ENCODE measurements at places on chromosomes 13 and 19.

- DNase-seq, result no peak
Observed at GRCh38 chr13:34258646-34259386, 440.9 kb downstream of the RFC3 start.

GRCh38 chr13:92460479-92460878, 766.1 kb upstream of the GPC6 start:
- no peak for DNase-seq

DNA sequence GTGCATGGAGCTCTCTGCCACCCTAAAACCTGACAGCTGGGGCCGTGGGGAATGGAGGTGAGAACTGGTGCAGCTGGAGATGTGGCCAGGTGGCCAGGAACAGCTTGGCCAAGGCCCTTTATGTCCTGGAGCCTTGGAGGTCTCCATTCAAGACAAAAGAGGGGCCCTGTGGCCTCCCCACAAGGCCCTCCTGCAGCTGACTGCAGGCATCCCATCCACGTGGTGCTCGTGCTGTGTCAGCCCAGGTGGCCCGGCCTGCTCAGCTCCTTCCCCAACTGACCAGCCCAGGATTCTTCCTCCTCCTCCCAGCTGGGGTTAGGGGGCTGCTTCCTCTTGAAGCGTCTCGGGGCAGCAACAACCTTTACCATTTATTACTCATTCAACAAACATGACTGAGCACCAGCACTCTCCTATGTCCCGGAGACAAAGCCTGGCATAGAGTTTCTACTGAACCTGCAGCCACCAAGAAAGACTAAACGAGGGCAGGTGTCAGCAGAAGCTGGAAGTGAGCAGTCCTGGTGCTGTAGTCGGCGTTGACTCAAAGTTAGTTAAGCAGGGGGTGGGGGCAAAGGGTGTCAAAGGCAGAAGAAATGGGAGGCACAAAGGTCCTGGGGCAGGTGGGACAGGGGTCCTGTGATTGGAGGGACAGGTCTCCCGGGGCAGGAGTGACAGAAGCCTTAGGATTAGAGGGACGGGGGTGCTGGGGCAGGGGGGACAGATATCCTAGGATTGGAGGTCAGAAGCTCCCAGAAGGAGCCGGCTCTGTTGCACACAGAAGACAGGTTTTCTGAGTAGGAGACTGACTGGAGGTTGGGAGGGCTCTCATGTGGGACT, 23.3 kb upstream of the C13orf46 start:
- no peak for DNase-seq

DNA sequence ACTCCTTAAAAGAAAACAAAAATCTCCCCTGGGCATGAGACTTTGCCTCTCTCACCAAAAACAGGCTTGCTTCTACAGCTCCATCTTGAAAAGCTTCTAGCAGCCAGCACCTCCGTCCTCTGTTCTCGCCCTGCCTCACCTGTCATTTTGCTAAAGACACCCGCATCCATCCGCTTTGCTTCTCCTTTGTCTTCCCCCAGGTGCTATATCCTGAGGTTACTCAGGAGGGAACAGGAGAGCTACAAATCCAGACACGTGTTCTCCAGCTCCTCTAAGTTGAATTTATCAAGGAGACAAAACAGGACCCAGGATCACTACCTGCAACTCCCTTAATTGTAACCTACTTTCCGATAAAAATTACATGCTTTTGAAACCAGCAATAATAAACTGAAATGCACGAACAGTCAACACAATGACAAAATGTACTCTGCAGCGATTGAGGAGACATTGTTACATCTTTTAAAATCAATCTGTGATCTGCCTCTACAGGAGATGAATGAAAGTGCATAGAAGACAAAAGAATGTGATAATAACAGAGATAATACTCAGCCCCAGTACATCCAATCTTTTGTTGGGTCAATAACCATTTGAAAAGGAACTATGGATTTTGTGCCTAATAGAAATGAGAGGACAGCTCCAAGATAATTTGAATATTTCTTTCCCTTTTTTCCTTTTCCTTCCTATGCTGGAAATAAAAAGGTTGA, 221.2 kb downstream of the DCLK1 start:
- DNase-seq, result no peak

DNA sequence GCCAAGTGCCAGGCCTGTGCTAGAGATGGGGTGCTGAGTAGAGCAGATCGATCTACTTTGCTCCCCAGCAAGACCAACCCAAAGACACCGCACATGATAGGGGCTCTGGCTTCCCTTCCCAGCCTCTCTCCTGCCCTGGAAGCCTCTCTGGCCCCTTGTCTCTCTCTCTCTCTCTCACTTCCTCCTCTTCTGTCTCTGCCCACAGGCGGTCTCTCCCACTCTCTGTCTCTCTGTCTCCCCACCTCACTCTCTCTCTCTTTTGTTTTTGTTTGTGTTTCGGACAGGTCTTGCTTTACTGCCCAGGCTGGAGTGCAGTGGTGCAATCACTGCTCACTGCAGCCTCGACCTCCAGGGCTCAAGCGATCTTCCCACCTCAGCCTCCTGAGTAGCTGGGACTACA, 1.3 kb downstream of the SELENOV start:
- DNase-seq, result no peak

- DNase-seq, result peak; percentile 86
Observed at GRCh38 chr19:45478454-45479238, 10.8 kb downstream of the FOSB start.

- peak; percentile 96 for DNase-seq
Observed at GRCh38 chr19:11361037-11361770, 6.0 kb downstream of the PLPPR2 start.

- DNase-seq, result no peak
Observed at GRCh38 chr19:19258589-19259338, 14.3 kb downstream of the TM6SF2 start.

DNA sequence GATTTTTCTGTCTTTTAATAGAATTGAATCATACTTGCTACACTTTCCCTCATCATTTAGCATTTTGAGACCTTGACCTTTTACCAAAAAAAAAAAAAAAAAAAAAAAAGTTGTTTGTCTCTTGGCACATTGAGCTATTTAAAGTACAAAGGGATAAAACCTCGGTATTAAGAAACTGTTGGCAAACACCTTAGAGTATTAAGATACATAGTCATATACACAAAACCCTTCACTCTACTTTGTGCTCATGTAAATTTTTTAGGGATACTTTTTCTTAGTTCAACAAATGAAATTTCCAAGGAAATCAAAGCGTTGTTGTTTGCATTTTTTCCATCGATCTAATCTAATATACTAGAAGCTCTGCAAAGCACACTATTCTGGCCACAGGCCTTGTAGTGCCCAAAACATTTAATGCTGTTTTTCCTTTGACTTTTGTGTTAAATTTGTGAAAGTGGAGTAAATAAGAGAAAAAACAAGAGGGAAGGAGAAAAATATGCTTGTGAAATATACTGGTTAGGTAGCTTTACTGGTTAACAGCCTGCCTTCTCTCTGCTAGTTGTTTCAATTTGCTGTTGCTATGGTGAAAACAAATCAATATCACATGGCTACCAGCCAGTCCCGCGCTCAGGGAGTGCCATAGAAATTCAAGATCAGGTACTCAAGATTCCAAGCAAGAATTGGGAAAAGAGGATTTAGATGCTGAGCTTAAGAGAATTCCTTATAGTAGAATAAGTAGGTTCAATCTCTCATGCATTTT, 2.6 kb downstream of the MBNL2 start:
- peak; percentile 36 for DNase-seq

GRCh38 chr19:1253514-1254080, 5.2 kb downstream of the MIDN start:
- no peak for DNase-seq

- DNase-seq, result no peak
Observed at GRCh38 chr19:48780631-48781391, 25.5 kb downstream of the FGF21 start.

GRCh38 chr19:6979399-6979798, 41.8 kb downstream of the MBD3L2B start:
- DNase-seq, result no peak

- no peak for DNase-seq
Observed at GRCh38 chr13:75847588-75847987, 211.5 kb downstream of the LMO7 start.

GRCh38 chr19:13850910-13851733, 25.8 kb upstream of the NANOS3 start:
- DNase-seq, result no peak

DNA sequence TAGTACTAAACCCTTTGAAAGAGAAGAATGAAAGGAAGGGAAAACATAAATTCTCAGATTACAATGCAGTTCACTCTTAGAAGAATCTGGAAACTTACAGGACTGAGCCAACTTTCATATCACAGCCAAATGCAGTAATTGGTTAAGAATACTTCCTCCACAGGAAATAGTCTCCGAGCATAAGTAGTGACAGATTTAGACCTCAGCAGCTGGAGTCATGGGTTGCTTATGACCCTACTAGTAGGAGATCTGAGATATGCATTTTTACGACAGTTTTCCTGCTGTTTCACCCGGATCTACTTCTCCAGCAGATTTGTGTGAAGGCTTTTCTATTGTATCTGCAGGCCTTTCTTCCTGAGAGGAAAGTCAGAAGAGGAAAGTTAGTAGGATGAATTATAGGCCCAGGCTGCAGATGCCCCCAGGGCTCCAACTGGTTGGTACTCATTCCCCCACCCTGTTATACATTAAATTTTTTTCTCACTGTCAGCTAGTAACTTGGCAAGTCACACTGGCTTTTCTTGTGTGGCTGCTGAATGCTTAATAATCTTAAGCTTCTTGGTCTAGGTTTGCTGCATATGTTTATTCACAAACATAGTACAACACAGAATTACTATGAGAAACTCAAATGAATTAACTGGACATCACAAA, 1241.5 kb upstream of the MIR17HG start:
- DNase-seq, result no peak

- no peak for DNase-seq
Observed at GRCh38 chr19:44894946-44895345, 3.9 kb downstream of the TOMM40 start.

DNA sequence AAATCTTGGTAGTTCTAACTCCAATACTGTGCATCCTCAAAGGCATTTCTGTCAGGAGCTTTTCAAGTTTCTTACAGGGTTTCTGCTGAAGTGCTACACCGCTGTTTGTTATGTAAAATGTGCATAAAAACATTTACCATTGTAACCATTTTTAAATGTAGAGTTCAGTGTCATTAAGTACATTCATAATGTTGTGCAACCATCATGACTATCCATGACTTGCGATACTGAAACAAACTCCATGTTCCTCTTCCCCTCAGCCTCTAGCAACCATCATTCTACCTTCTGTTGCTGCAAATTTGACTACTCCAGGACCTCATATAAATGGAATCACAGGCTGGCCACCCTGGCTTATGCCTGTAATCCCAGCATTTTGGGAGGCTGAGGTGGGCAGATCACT, 14.4 kb upstream of the SLC25A42 start:
- no peak for DNase-seq

GRCh38 chr13:27977476-27978300, 8.6 kb upstream of the CDX2 start:
- peak; percentile 46 for DNase-seq

DNA sequence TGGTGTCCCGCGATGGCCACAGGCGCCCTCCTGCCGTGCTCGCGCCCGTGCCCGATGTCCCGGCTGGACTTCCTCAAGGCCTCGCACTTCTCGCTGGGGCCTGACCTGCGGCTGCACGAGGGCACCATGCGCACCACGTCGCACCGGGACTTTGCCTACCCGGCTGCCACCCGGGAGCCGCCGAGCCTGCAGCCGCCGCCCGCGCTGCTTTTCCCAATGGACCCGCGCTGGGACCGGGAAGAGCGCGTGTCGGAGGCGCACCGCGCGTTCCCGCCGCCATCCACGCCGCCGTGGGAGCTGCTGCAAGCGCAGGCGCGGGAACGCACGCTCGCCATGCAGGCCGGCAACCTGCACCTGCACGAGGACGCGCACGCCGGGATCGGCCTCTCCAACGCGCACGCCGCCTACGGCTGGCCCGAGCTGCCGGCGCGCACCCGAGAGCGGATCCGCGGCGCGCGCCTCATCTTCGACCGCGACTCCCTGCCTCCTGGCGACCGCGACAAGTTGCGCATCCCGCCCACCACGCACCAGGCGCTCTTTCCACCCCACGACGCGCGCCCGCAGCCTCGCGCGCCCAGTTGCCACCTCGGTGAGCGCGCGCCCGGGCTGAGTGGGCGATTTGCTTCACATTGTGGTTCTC, 12.1 kb upstream of the PEX11G start:
- peak; percentile 88 for DNase-seq

- no peak for DNase-seq
Observed at GRCh38 chr13:27349458-27349857, 75.0 kb upstream of the GTF3A start.

- no peak for DNase-seq
Observed at GRCh38 chr13:45847554-45848224, 3.9 kb downstream of the SIAH3 start.

- DNase-seq, result no peak
Observed at GRCh38 chr19:37961198-37961597, 54.2 kb downstream of the SIPA1L3 start.

GRCh38 chr13:96672016-96672415, 322.3 kb downstream of the OXGR1 start:
- no peak for DNase-seq

DNA sequence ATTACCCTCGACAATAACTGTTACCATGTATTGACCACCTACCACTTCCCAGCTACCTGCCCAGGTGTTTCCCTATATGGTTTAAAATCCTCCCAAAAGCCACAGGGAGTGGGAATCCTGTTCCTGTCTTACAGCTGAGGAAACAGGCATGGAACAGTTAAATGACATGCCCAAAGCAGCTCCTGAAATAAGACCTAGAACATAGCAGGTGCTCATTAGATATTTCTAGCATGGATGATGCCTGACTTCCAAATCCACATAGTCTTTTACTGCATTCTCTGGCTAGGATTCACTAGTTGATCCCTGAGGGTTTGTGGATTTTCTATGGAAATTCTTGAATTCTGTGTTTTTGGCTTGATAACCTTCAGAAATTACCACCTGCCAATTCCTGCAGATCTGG, 13.0 kb downstream of the KCNN4 start:
- DNase-seq, result no peak

- DNase-seq, result no peak
Observed at GRCh38 chr13:38888309-38888708, 102.3 kb downstream of the STOML3 start.

- DNase-seq, result no peak
Observed at GRCh38 chr13:59423708-59424340, 739.9 kb downstream of the DIAPH3 start.

DNA sequence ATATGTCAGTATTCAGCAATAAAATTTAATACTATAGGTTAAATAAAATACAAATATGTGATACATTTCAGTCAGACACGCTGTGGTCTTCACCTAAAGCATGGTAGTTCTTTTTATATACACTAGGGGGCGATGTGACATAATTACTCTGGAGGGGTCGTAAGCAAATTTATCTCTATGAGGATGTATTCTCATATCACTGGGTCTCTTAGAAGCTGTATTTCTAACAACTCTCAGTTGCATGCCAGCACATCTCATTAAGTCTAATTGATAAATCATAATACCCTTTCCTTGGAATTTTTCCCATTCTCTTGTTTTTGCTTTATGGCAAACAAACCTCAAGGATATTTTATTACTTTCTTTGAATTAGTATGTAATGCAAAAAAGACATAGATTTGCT, 3.9 kb upstream of the PCDH17 start:
- DNase-seq, result no peak
